ENCODE measurements at places on chromosomes 3 and 15. TPM values are rescaled to one million over a fixed set of nuclear protein-coding genes. Genes with fewer than 3 reads are reported as not detected.

GOLGA6L9 gene
- 1.6 TPM for total RNA-seq

SLC25A36 gene
- 71.3 TPM for total RNA-seq

PLXND1 gene
- 127 TPM for total RNA-seq

DGKG gene
- 0.87 TPM for total RNA-seq

FBN1 gene
- total RNA-seq, result 887 TPM
